ENCODE measurements at places on chromosomes 6 and 20.

GRCh38 chr20:19701429-19701828 is 56.6 kb upstream of the RIN2 start:
- no peak for DNase-seq

- no peak for DNase-seq
Observed at GRCh38 chr6:136989571-136990241, 55.1 kb downstream of the IL20RA start.

GRCh38 chr6:133972388-133972787 is 19.4 kb downstream of the TBPL1 start:
- no peak for DNase-seq

GRCh38 chr6:79170959-79171358 is 63.5 kb downstream of the HMGN3 start:
- no peak for DNase-seq

DNA sequence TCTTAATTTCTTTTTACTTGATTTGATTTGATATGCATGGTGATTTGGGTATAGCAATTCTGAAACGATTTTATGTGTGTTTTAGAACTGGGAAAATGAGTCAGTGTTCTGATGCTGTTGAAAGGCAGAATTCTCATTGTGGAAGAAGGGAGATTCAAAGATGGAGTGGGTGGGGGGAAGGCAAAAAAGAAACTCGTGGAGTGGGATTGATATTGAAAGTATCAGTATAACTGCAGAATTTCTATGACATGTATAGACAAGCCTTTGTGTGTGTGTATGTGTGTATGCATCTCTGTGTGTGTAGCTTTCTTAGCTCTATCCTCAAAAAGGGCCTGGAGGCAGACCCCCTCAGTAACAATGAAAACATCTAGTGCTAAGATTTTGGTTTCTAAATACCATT is 184.3 kb upstream of the OLIG3 start:
- no peak for DNase-seq

GRCh38 chr6:100317031-100317430 is 147.7 kb downstream of the SIM1 start:
- DNase-seq = no peak

- no peak for DNase-seq
Observed at GRCh38 chr6:27359231-27359630, 29.3 kb upstream of the ZNF391 start.

DNA sequence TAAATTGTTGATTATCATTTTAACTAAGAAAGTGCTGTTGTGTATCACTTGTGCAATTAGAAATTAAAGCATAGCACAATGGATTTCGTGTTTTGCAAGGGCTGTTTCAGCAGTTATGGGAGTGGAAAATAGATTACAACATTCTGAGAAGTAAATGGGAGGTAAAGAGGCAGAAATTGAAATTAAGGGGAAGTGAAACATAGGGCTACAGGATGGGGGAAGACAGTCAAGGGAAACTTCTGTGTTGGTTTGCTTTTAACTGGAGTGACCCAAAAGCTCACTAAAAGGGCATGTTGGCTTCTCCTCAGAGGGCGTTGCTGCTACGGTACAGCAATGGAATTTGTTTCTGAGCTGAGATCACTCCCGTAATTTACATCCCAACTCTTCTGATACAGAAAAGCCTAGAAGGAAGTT is 147.5 kb downstream of the BCAS1 start:
- DNase-seq = no peak

GRCh38 chr6:26327450-26328264 is 37.3 kb upstream of the BTN3A2 start:
- no peak for DNase-seq

DNA sequence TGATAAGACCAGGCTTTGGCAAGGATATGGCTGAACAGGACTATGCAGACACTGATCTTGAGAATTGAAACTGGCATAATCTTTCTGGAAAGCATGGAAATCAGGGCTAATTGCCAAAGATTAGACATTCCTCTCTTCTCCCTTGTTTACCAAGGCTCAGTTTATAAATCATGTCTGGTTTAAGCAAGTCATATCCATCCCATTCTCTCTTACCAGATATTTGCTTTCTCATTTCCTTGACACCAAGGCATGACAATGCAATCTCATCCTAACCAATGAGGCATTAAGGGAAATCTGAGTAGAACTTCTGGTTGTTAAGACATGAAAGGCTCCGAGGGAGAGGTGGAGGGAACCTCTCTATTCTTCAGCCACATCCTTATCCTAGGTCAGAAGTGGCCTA is 110.3 kb upstream of the CEP85L start:
- DNase-seq = no peak

- DNase-seq = no peak
Observed at GRCh38 chr6:109453594-109454495, 1.7 kb downstream of the MICAL1 start.

DNA sequence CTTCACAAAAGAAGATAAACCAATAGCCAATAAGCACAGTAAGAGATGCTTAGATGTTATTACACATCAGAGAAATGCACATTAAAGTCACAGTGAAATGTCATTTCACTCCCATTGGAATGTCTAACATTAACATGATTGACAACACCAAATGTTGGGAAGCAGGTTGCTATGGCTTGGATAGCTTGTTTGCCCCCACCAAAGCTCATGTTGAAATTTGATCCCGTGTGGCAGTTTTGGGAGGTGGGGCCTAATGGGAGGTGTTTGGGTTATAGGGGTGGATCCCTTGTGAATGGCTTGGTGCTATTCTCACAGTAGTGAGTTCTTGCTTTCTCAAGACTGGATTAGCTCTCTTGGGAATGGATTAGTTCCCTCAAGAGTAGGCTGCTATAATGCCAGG is 44.8 kb downstream of the MRAP2 start:
- no peak for DNase-seq

GRCh38 chr6:160337991-160338390 is 10.2 kb upstream of the SLC22A3 start:
- no peak for DNase-seq

DNA sequence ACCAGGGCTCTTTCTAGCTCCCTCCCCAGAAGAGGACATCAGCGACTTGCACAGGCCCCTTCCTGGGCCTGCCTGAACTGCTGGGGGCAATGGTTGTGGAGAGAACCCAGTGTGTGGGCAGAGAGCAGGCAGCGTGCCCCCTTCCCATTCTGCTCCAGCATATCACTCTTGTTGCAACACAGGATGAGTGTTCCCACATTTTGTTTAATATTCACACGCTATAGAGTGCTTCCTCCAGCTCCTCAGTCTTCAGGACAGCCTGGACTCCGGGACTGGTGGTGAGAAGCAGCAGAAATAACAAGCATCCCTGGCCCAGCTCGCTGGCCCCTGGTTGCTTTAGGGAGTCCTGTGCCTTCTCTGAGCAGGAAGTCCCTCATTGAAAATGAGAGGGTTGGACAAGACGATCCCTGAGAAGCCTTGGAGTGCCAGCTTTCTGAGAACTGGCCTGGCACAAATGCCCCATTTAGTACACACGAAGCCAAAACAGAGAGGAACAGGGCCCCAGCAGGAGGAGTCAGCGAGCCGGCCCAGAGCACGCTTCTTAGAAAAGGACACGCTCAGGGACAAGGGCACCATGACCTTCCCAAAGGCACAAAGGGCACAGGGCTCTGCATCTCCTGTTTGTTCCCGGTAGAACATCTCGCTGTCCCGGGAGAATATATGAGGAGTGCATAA is 84.2 kb upstream of the FOXC1 start:
- DNase-seq = no peak

DNA sequence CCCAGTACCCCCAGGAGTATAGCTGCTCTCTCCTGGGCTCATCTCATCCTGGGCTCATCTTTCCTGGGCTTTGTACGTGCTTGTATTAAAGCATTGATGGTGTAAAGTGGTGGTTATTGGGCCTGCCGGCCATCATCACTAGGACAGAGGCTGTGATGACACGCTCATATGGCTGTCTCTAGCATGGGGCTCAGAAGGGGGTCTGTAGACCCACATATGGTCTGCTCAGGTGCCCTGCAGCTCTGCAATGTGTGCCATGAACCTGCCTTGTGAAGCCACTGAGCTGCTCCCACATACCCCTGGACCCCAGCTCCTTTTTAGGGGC is 143.4 kb downstream of the CDC5L start:
- no peak for DNase-seq

- no peak for DNase-seq
Observed at GRCh38 chr20:62428002-62428372, 648 bp upstream of the RBBP8NL start.

GRCh38 chr20:17878912-17879602 is 89.5 kb downstream of the SNX5 start:
- DNase-seq = no peak

DNA sequence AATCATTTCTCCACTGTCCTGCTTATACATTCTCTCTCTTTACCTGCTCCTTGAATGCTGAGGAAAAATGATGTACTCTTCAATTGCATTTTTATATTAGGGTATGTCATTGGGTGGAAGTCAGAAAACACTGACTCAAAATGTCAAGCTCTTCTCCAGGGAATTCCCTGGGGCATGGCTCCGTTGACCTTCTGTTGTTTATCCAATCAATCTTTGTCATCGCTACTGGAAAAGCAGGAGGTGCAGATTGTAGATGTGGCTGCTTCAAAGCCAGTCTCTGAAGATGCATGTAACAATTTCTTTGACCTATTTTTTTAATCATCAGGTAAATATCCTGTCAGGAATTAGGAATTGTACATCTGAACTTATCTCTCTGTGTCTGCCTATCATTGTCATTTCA is 63.9 kb upstream of the TENT5A start:
- no peak for DNase-seq

- peak; percentile 89 for DNase-seq
Observed at GRCh38 chr6:155528982-155529453, 73.4 kb upstream of the NOX3 start.

GRCh38 chr6:27791182-27791943 is 120.8 kb downstream of the OR2B2 start:
- DNase-seq = peak; percentile 52

GRCh38 chr6:169556758-169557548 is 144.9 kb downstream of the WDR27 start:
- no peak for DNase-seq

- DNase-seq = no peak
Observed at GRCh38 chr20:47677635-47678453, 107.4 kb downstream of the SULF2 start.

DNA sequence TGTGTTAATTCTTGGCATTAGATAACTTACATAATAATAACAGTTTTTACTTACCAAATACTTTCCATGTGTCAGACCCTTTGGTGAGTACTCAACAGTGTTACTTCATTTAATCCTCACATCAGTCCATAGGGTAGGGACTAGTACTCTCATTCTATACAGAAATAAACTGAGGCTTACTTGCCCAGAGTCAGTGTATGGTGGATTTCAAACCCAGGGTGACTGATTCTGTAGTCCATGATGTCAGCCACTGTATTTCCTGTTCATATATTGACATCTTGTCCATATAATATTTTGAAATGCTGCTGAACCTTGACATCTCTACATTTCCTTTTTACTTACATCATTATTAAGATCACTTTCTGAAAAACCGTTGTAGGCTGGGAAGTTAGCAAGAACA is 2.5 kb upstream of the PNLDC1 start:
- DNase-seq = no peak

- DNase-seq = no peak
Observed at GRCh38 chr6:74785236-74785635, 420.6 kb downstream of the COL12A1 start.

DNA sequence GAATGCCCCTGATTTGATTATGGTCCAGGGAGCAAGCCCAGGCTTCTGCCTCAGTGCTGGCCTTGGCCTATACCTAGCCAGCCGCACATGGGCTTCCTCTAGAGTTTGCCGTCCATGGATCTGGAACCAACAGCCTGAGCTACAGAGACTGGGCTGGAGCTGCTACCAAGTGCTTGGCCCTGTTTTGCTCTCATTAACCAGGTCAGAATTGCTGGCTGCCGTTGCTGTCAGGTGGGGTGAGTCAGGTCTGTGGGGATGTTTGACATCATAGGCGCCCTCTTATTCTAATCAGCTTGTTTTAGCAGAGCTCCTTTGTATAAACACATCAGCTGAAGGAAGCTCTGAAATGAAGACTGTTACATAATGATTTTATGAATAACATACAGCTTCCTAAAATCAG is 83.1 kb upstream of the PHACTR2 start:
- DNase-seq = no peak

DNA sequence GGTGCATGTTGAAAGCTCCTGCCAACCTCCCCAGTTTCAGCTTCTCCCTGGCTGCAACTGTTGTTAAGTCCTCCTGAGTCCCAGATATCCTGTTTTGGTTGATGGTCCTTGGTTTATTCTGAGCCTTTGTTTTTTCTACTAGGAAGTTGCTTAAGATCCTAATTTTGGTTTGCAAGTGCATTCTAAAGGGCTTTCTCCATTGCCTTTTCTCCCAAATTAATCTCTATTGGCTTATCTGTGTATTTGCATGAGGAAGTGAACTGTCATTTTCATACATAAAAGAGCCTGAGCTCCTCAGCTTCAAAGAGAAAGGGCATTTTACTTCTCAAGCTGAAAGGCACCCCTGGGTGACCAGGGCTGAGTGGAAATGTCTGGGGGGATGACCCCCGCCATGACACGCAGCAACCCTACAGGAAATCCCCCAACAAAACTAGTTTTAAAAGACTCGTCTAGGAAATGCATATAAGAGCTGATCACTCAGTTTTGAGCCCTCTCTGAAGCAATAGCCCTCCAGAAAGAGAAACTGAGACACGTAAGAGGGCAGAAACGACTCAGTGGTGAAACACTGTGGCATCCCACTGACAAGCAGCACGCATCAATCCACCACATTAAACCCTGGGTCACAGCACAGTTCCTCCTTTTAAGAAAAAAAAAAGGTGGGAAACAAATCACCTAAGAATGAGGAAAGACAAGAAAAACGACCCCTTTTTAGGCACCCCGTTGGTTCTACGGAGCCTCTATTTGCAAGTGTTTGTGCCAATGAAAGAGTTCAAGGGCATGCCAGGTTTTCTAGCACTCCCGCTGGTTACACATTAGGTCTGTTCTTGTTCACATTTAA is 140.9 kb downstream of the THBS2 start:
- DNase-seq = no peak

DNA sequence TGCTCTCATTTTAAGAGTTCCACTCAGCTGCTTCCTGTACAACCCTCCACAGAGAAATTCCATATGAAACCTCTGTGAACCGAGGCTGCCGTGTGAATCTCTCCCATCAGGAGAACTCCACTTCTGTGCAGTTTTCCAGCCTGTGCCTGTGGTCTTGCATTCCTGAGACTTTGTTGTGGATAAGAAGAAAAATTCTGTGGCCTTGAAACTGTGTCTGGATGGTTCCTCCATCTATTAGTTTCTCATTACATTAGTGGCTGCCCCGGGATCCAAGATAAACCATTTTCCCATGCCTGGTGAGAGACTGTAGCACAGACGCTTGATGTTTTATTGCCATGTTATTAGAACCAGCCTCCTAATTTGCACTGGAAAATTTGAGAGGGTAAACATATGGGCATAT is 40.8 kb upstream of the TIAM2 start:
- DNase-seq = no peak

DNA sequence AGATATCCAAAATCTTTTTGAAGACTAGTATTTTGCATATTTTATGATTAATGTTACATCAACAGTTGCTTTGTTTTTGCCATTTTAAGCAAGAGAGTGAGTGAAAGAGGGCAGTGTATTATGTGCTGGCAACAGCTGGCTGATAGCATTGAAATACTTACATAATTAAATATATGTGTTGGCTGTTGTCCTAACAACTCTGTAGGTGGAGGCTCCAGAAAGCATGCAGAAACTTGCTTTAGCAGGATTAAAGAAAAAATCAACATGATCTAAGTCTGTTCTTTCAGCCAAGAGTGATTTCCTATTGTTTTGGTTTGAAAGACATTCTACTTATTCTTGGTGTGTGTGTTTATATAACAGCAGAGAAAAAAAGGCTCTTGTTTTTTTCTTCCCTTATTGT is 127.5 kb downstream of the CDKAL1 start:
- DNase-seq = no peak

GRCh38 chr6:15735567-15736265 is 72.9 kb upstream of the DTNBP1 start:
- no peak for DNase-seq

Data from GM04503 (cell line).